Naive thymus-derived CD8-positive, alpha-beta T cell (primary cell): ENCODE measurements at places on chromosomes 4 and X. TPM values are rescaled to one million over a fixed set of nuclear protein-coding genes. Genes with fewer than 3 reads are reported as not detected.
A peak's percentile ranks its signal among the peaks of the same experiment; 100 is the strongest.

GRCh38 chr4:82005158-82005557 lies 368.6 kb downstream of the HNRNPD start:
- H3K36me3 ChIP-seq, result peaks cover 7% of the 10 kb centered on the region
- no peak overlapping the region for H3K27ac ChIP-seq

DNA sequence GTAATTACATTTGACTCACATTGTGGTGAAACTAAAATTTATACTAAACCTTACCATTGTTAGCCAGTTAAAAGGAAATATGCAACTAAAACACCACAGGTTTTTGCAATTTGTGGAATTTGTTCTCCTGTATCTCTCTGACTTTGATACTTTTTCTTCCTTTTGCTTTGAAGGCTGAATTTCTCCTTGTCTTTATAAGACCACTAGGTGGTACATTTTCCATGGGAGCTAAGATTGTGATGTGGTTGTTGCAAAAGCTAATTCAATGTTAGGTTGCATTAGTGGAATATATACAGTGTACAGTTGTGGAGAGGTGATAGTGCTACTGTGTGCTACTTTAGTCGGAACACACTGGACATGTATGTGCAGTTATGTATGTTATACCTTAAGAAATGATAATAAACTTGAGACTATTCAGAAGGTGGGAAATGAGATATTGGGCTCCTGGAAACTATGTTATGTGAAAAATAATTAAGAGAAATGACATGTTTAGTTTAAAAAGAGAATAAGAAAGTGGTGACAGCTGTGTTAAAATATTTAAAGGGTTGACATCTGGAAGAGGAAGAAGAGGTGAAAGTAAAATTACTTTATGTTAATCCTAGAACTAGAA lies 70.3 kb downstream of the ARL9 start:
- DNase-seq, result peak; percentile 21
- H3K27me3 ChIP-seq, result no peaks in the 10 kb centered on the region
- H3K4me3 ChIP-seq, result no peak overlapping the region
- no peaks in the 10 kb centered on the region for H3K36me3 ChIP-seq
- no peak overlapping the region for H3K27ac ChIP-seq

DNA sequence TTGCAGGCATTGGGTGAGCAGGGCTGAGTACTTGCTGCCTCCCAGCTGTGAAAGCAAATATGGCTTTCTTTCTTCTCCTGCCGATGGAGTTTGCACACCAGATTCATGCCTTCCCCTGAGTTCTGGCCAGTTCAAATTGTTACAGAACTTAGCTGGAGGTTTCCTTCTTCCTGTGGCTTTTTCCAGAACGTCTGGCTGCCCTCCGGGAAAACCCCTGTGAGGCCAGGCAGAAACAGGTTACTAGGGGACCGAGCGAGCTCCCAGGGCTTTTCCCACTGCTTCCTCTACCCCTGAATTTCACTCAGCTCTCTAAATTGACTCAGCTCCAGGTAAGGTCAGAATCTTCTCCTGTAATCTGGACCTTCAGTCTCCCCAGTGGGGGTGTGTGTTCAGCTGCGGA lies 482.4 kb downstream of the C4orf33 start:
- H3K36me3 ChIP-seq, result no peaks in the 10 kb centered on the region
- H3K4me3 ChIP-seq, result no peak overlapping the region
- H3K4me1 ChIP-seq, result no peaks in the 10 kb centered on the region

GRCh38 chr4:162485486-162485885 lies 321.7 kb upstream of the FSTL5 start:
- no peaks in the 10 kb centered on the region for H3K27me3 ChIP-seq
- H3K27ac ChIP-seq, result no peak overlapping the region
- no peak for DNase-seq
- H3K36me3 ChIP-seq, result no peaks in the 10 kb centered on the region
- H3K4me3 ChIP-seq, result no peak overlapping the region

GRCh38 chr4:162010362-162010761 lies 153.4 kb downstream of the FSTL5 start:
- no peak for DNase-seq
- H3K27me3 ChIP-seq, result no peaks in the 10 kb centered on the region
- H3K4me3 ChIP-seq, result no peak overlapping the region
- H3K36me3 ChIP-seq, result no peaks in the 10 kb centered on the region

- peak overlapping the region; percentile 12 for H3K4me3 ChIP-seq
- peaks cover 77% of the 10 kb centered on the region for H3K4me1 ChIP-seq
- H3K27me3 ChIP-seq, result no peaks in the 10 kb centered on the region
- no peak for DNase-seq
These were observed 6.2 kb downstream of the GAK start for GRCh38 chr4:925771-926500.

GRCh38 chr4:25702848-25703247 lies 47.2 kb downstream of the SLC34A2 start:
- H3K27me3 ChIP-seq, result no peaks in the 10 kb centered on the region
- H3K36me3 ChIP-seq, result no peaks in the 10 kb centered on the region
- no peak for DNase-seq
- H3K4me3 ChIP-seq, result no peak overlapping the region
- H3K4me1 ChIP-seq, result no peaks in the 10 kb centered on the region

- H3K4me3 ChIP-seq, result no peak overlapping the region
- H3K27me3 ChIP-seq, result no peaks in the 10 kb centered on the region
- no peaks in the 10 kb centered on the region for H3K4me1 ChIP-seq
- H3K27ac ChIP-seq, result no peak overlapping the region
These were observed 191.0 kb downstream of the CCSER1 start for GRCh38 chr4:90318193-90318592.

DNA sequence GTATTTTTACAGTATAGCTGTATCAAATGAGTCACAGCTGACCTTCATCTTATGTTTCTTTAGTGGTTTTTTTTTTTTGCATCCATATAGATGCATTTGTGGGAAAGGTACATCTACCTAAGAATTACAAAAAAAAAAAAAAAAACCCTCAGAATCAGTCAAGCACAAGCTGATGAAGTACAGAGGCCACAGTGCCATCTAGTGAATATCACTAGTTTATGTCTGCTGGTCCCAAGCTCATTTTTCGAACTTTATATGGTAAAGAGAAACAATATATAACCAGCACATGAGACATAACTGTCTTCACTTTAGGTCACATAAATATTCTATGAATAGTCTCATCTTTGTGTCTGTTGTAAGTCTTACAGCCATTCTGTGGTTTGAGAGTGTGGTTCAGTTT lies 220.1 kb downstream of the DLG3 start:
- no peaks in the 10 kb centered on the region for H3K36me3 ChIP-seq
- no peaks in the 10 kb centered on the region for H3K4me1 ChIP-seq
- peak; percentile 0 for DNase-seq
- H3K27me3 ChIP-seq, result no peaks in the 10 kb centered on the region
- H3K27ac ChIP-seq, result no peak overlapping the region

- no peak for DNase-seq
- H3K27ac ChIP-seq, result no peak overlapping the region
- no peaks in the 10 kb centered on the region for H3K36me3 ChIP-seq
- no peak overlapping the region for H3K4me3 ChIP-seq
- H3K4me1 ChIP-seq, result peaks cover 18% of the 10 kb centered on the region
These were observed 146.8 kb downstream of the PPP3CA start for GRCh38 chr4:101200561-101200960.

DNA sequence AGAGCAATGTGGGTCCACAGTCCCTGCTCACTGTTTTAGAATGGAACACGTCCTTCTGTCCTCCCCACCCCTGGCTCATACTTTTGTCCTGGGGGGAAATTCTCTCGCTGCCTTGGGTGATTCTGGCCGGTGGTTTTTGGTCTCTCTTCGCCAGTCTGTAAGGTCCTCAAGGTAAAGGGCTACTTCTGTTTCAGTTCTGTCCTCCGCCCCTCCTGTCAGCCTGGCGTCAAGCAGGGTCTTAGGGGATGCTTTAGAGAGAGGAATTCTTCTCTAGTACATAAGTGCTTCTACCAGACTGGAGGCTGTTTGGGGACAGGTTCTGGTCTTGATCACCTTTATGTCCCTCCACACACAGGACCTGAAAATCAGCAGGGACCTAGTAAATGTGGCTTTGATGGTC lies 617 bp upstream of the MRFAP1L1 start:
- no peak for DNase-seq
- H3K27me3 ChIP-seq, result no peaks in the 10 kb centered on the region
- peak overlapping the region; percentile 98 for H3K4me3 ChIP-seq
- H3K4me1 ChIP-seq, result peaks cover 68% of the 10 kb centered on the region
- peaks cover 26% of the 10 kb centered on the region for H3K36me3 ChIP-seq
- H3K27ac ChIP-seq, result peak overlapping the region; percentile 95

DNA sequence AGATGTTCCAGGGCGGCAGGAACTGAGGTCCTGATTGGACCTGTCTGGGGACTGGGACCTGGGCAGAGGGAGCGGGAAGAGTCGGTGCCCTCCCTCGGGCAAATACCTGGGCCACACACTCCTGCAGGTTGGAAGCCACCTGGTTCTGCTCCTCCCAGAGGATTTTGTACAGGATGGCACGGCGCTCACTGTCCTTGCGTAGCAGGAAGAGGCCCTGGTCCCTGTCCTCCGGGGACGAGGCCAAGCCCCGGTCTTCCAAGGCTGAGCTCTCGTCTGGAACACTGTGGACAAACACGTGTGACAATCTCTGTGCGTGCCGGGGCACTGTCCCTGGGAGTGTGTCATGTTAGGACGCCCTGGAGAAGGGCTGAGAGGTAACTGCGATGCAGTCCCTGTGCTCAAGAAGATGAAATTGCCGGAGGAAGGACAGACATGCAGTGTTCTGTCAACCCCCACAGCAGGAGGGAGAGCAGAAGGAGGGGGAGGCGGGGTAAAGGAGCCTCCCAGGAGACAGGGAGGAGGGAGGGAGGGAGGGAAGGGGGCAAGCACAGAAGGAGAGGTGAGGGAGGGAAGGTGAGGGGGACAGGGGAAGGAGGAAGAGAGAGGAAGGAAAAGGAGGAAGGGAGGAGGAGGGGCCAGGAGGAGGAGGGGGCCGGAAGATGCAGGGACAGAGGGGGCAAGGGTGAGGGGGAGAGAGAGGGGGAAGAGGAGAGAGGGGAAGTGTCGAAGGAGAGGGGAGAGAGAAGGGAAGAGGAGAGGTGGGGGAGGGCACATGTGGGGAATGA lies 29.0 kb downstream of the PDHA1 start:
- no peak overlapping the region for H3K27ac ChIP-seq
- H3K36me3 ChIP-seq, result no peaks in the 10 kb centered on the region
- peaks cover 3% of the 10 kb centered on the region for H3K4me1 ChIP-seq
- no peak for DNase-seq
- peak overlapping the region; percentile 87 for H3K4me3 ChIP-seq

- H3K36me3 ChIP-seq, result no peaks in the 10 kb centered on the region
- no peak overlapping the region for H3K4me3 ChIP-seq
- no peak for DNase-seq
- H3K4me1 ChIP-seq, result no peaks in the 10 kb centered on the region
These were observed 1084.9 kb downstream of the ADGRL3 start for GRCh38 chr4:62285026-62285425.

- no peak overlapping the region for H3K27ac ChIP-seq
- H3K36me3 ChIP-seq, result peaks cover 8% of the 10 kb centered on the region
These were observed 1.5 kb upstream of the EDNRA start for GRCh38 chr4:147479376-147479775.

DNA sequence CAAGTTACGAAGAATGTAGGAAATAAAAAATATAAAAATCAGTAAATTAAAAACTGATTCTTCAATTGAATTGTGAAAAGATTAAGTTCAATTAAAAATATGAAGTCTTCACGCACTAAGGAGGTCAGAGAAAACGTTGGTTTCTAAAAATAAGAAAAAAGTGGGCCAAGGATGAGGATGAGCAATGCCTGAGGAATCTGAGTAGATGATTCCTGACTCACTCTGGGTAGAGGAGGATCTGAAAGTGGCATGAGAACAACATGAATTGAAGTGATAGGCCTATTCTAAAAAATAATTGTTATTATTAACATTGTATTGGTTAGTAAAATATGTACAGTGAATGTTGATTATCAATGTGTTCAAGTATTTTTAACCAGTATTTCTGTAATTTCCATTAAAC lies 444.2 kb downstream of the GRIA2 start:
- no peak for DNase-seq
- H3K27me3 ChIP-seq, result no peaks in the 10 kb centered on the region
- H3K4me1 ChIP-seq, result no peaks in the 10 kb centered on the region
- H3K36me3 ChIP-seq, result no peaks in the 10 kb centered on the region
- H3K27ac ChIP-seq, result no peak overlapping the region

NXF3 gene
- not detected for polyA plus RNA-seq

BEND2 gene
- polyA plus RNA-seq, result not detected

UCP1 gene
- not detected for polyA plus RNA-seq

S100G gene
- not detected for polyA plus RNA-seq

CSAG3 gene
- not detected for polyA plus RNA-seq

UNC5C gene
- polyA plus RNA-seq, result not detected

CD38 gene
- 7.7 TPM for polyA plus RNA-seq

NXF2B gene
- not detected for polyA plus RNA-seq

ZNF185 gene
- polyA plus RNA-seq, result 2.8 TPM

PRR32 gene
- polyA plus RNA-seq, result not detected
